Fibroblast of skin of scalp (primary cell): ENCODE measurements at places on chromosomes 6 and 20.

GRCh38 chr20:12970372-12970821 is 38.4 kb upstream of the SPTLC3 start:
- peak; percentile 58 for DNase-seq

DNA sequence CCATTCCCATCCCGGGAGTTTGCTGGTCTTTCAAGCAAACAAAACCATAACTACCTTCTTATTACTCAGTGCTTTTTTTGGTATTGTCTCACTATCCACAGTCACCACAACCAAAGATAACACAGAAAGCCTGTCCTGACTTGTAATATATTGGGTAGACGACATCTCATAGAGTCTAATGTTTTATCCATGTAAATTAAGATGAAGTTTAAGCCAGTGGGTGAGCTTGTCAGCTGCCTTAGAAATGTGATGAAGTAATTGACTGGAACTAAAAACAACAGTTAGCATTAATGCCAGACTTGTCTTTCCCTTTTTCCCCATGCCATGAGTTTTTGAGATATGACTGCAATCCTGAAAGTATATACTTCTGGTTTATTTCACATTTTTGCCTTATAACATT is 282.7 kb upstream of the PRDM1 start:
- DNase-seq, result peak; percentile 81

- no peak for DNase-seq
These were observed 12.0 kb upstream of the THBS2 start for GRCh38 chr6:169265486-169266131.

DNA sequence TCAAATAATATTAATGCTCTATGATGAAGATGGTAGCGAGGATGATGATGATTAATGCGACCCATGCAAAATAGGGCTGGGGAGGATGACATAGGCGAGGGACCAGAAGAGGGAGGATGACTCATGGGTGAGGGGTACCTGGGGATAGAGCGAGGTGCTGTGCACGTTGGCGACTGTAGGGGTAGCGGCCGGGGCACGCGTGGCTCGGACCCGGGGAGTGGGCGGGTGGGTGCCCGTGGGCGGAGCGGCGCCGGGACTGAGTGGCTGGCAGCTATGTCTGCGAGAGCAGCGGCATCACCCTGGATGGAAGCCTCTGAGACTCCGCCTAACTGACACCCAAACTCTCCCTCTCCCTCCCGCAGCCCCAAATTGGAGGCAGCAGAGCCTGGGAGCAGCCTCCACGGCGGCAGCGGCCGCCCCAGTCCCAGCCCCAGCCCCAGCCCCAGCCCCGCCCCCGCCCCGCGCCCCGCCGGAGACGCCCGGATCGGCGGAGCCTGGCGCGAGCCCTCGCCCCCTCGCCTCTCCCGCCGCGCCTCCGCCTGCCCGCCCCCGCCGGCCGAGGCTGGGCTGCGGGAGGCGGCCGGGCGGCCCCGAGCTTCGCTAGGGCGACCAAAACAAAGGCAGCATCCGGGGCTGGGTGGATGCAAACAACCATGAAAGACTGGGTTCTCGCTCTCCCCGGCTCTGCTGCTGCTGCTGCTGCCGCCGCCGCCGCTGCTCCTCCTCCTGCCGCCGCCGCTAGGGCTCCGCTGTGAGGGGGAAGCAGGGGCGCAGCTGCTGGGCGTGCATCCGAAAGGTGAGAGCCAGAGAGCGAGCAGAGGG is at the start of gene RIMS1:
RIMS1 (plus strand) TSS at position 367 of the 822 bp plus-strand sequence. CDS start 474 bp downstream, outside the sequence.
- DNase-seq, result peak; percentile 25

DNA sequence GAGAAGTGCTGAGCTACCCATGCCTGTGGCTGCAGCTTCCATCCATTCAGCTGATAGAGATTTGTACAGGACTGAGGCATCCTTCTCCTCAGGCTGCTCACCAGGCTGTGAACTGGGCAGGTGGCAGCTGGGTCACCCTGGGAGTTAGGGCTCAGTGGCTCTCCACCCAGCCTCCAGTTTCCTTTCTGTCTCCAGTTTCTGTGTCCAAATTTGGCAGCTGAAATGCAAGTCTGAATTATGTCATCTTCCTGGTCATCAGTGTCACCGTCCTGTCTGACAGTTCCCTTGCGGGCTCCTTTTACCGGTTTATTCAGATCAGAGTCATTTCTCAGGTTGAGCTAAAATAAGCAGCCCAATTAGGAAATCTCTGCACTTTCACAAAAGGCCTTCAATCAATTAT is 93.3 kb downstream of the EDN1 start:
- no peak for DNase-seq

DNA sequence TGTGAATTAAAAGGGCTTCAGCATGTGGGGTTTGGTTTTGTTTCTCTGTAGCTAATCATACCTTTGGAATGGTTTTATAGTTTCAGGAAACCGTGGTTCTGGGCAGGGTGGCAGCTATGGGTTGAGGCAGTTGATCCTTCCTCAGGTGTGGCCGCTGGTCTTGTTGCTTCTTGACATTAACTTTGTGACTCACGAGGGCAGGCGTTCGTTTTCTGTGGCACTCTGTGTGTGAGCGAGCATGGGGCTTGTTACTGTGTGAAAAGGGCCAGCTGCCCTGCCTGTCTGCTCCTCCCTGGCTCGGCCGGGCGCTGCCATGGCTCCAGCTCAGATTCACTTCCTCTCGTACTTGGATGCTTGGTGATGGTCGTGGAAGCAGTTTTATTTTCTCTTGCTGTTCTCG is 16.2 kb downstream of the DNAJC5 start:
- DNase-seq, result no peak

DNA sequence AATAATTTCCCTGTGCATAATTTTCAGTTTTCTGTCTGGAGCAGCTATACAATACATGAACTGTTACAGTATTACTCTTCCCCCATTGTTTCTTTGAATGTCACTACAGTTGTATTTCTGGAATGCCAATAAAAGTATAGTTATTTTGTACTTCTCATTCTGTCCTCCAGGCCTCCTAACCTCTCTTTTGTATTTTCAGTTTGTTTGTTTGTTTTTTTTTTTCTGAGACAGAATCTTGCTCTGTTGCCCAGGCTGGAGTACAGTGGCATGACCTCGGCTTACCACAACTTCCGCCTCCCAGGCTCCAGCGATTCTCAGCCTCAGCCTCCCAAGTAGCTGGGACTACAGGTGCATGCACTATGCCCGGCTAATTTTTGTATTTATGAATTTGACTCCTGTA is 16.8 kb upstream of the ARID1B start:
- no peak for DNase-seq
